ENCODE measurements at places on chromosomes 6 and 20. TPM values are rescaled to one million over a fixed set of nuclear protein-coding genes. Genes with fewer than 3 reads are reported as not detected.

GRCh38 chr20:31691646-31692275 is 30.9 kb downstream of the BCL2L1 start:
- DNase-seq: peak; percentile 70

GRCh38 chr20:9482180-9482579 is 32.2 kb upstream of the LAMP5 start:
- no peak for DNase-seq

GRCh38 chr20:59807909-59808728 is 125.3 kb downstream of the SYCP2 start:
- DNase-seq: no peak

- DNase-seq: no peak
Measured at GRCh38 chr6:145086197-145086596, 649.1 kb downstream of the EPM2A start.

- DNase-seq: no peak
Measured at GRCh38 chr20:49270177-49270576, 7.7 kb downstream of the ZNFX1 start.

- no peak for DNase-seq
Measured at GRCh38 chr6:163438298-163438939, 23.9 kb downstream of the QKI start.

- DNase-seq: no peak
Measured at GRCh38 chr6:151374036-151374683, 17.2 kb downstream of the ZBTB2 start.

DNA sequence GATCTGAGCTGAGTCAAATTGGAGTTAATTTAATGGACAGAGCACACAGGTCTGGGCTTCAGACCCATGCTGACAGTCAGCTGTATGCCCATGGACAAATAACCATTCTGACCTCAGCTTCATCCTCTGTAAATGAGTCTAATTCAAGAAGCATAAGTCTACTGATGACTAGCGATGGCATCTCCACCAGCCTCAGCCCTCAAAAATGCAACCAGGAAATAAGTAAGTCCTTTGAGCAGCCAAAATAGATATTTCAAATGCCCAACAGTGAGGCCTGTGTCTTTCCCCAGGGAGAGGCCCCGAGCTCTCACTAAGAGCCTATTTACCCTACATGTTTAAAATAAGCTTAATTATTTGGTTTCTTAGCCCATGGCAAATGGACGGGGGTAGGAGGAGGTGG is 114.2 kb upstream of the MTHFD1L start:
- no peak for DNase-seq

DNA sequence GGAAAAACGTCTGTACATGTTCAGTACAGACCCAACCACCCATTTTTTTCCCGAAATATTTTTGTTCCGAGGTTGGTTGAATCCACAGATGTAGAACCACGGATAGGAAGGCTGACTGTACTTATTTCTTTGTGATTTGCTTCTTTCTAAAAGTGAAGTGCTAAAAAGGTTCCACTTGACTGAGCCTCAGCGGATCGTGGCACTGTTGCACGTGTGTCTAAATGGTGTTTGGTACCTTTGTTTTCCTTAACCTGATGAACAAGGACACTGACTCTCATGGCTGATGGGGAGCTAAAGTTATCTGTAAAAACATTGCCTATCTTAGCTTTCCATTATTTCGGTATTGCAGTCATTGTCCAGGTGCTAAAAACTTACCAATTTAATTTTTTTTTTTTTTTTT is 6.2 kb downstream of the BPHL start:
- DNase-seq: no peak

GRCh38 chr20:23090878-23091277 is 4.8 kb upstream of the CD93 start:
- no peak for DNase-seq

The FAM162B gene
- polyA plus RNA-seq: 9.9 TPM

The COL21A1 gene
- 0.07 TPM for polyA plus RNA-seq

The DNPH1 gene
- polyA plus RNA-seq: 63.9 TPM

The KHDC1 gene
- 7.7 TPM for polyA plus RNA-seq

The ARG1 gene
- polyA plus RNA-seq: not detected

The CDK5RAP1 gene
- polyA plus RNA-seq: 27.0 TPM
